ENCODE measurements at places on chromosomes 1 and 21.

DNA sequence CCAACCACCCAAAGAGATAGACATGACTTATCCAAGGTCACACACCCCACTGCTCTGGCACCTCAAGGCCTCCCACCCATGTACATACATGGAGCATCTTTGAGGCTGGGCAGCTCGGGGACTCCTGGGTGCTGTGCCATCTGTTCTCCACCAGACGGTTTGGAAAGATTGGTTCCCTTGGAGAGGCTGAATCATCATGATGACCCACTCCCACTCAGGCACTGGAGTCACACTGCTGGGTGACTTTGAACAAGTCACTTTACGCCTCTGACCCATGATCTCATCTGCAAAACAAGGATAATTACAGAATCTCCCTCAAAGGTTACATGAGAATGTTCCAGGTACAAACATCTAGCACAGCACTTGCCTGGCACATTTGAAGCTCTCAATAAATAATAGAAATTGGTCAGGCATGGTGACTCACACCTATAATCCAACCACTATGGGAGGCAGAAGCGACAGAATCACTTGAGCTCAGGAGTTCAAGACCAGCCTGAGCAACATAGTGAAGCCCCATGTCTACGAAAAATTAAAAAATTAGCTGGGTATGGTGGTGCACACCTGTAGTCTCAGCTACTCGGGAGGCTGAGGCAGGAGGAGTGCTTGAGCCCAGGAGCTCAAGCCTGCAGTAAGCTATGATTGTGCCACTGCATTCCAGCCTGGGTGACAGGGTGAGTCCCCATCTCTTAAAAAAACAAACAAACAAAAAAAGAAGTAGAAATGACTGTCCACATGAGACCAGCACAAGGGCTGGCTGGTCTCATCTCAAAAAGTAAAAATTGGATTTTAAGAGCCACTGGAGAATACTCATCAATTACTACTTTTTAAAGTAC is 74.9 kb downstream of the RRAGC start:
- no peak for DNase-seq

- no peak for DNase-seq
Observed at GRCh38 chr1:25458541-25459298, 28.0 kb downstream of the MACO1 start.

- no peak for DNase-seq
Observed at GRCh38 chr1:115781343-115781742, 12.8 kb upstream of the CASQ2 start.

DNA sequence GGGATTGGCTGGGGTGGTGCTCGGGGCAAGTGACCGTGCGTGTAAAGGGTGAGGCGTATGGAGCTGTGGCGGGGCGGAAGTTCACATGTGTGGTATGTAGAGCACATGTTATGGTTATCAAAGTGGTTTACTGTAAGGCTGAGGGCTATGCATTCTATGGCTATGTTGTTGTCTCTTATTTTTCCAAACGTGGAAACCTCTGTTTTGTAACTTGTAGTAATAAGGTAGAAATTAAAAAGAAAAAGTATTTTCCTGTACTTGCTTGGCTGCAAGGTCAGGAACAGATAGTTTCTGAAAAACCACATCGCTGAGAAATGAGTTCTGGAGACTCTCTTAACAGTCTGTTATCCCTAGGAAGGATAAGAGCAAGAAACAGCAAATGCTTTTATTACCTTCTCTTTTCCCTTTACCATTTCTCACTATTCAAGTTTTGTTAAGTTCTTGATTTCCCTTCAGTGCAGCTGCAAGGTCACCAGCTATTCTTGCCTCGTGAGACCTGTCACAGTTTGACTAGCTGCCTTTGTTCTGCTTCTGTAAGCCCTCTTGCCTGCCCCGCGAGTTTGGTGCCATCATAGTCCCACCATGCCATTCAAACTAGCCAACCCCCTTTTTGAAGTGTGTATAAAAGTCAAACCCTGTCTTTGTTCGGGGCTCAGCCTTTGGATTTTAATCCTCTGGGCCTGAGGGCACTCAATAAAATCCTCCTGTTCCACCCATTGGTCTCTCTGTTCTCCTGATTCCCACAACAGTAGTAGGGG is 9.5 kb downstream of the RNU1-2 start:
- DNase-seq: no peak

DNA sequence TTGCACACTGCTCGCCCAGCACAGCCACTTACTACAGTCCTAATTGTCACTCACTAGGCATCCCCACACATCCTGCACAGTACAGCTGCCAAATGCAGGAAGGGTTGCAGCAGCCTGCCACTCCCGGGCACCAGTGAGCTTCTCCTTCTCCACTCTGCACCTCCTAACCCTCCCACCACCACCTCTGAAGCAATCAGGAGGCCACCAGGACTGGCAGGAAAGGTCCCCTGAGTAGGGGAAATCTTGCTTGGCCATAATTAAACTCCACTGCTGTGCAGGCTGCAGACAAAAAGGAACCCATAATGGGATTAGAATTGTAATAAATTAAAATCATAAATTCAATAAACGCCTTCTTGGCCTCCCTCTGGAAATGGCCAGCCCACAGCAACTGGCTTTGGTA is 31.8 kb downstream of the FBXO2 start:
- DNase-seq: no peak

DNA sequence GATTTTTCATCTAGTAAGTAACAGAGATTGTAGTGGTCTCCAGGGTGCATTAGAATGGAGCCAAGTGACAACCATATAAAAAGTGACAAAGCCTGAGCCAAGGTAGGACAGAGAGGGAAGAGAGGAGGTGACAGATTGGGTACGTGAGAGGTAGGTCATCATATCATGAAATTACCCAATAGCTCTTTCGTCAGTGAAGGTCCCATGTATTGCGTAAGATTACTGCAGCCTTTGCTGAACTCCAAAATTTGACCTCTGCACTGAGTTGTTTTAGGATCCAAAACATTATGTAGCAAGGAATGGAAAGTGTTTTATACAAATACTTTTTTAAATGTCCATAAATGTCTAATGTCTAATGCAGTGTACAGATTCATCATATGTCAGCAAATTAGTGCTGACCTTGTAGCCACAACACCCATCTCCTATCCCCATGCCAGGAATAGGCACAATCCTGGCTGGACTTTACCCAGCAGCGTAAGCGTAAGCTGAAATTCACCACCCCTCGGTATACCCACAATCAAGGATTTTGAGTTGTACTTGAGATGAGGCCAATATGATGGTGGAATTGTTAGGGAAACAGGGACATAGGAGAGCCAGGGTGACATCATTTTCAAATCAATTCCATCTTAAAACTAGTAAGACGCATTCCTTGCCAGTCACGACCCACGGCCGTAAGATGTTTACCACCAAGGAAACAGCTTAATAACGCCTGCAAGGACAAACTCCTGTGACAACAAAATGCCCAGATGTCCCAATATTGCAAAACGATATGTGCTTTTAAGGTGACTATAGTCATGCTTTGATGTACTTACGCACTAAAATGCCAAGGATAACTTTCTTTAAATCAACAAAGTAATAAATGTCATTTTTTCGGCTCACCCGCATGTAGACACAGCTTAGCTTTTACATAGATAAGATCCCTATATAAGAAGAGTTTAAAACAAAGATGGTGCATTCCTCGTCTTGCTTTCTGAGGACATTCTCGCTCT is 38.1 kb upstream of the GREM2 start:
- DNase-seq: no peak

- peak; percentile 54 for DNase-seq
Observed at GRCh38 chr1:22208973-22209378, 66.1 kb upstream of the WNT4 start.

DNA sequence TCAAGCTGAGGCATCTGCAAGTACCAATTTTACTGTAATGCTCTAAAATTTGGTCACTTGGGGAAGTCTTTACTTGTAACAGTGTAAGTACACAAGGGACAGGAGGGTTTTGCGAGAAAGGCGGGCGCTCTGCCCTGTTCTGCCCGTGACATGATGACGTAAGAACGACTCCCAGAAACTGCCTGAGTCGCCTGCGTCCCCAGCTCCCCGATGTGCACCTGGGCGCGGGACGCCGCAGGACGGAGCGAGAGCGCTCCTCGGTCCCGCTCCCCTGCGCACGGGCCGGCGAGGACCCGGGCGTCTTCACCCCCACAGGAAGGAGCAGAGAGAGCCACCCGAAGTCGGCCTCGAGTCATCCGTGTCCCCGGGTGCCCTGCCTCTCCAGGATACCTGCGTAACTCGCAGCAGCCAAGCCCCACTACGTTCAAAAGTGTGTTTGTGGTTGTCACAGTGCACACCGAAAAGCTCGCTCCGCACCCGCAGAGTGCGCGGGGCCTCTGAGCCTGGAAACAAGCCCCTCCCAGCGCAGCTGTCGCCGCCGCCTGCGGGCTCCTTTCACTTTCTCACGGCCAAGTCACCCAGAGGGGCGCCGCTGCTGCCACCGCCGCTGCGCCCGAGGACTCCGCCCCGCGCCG is 3.3 kb upstream of the ZBTB18 start:
- DNase-seq: no peak

DNA sequence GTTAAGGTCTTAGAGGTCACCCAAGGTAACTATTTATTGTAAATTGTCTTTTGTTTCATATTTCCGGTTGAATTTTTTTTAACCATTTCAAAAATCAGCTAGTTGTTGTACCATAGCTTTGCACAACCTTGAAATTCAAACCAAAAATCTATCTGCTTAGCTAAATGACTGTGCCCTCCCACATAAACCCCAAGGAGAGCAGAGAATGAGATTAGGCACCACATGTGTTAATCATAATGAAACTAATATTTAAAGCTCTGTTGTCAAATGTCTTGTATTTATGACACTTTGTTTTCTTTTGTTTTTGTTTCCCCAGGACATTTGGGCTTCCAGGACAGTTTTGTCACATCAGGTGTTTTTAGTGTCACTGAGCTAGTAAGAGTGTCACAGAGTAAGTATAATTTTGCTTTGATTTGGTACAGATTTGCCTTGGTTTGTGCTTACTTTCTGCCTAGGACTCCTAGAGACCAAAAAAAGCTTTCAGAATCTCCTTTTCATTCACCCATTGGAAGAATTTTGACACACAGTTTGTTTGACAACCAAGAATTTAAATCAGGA is 249.9 kb downstream of the NFIA start:
- no peak for DNase-seq

GRCh38 chr1:45359882-45360513 is 19.8 kb upstream of the MUTYH start:
- no peak for DNase-seq

GRCh38 chr21:29022166-29022565 is 2.3 kb upstream of the USP16 start:
- DNase-seq: no peak

DNA sequence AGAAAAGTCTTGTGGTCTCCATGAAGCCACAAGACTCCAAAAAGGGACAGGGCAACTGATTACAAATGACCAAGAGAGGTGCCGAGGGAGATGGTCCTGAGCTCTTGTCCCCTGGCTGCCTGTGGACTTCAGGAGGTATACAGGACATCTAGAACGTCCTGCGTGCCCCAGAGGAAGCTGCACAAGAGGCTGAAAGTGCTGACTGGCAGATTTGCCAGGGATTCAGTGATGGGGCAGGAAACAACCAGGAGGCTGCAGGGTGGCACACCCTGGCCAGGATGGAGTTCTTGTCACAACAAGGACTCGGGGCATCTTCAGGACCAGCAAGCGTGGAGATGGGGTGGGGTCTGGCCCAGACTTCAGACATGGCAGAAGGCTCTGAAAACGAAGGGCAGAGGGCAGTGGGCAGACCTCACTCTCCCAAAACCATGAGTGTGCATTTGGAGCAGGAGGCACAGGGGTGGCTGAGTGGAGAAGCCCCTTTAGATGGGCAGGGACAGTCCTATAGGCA is 13.4 kb upstream of the PKP1 start:
- DNase-seq: no peak

GRCh38 chr1:10114746-10115145 is 82.0 kb downstream of the UBE4B start:
- DNase-seq: no peak

- DNase-seq: no peak
Observed at GRCh38 chr1:212459656-212460055, 26.9 kb downstream of the NENF start.

GRCh38 chr21:41431788-41432548 is 5.9 kb downstream of the MX1 start:
- DNase-seq: peak; percentile 26

DNA sequence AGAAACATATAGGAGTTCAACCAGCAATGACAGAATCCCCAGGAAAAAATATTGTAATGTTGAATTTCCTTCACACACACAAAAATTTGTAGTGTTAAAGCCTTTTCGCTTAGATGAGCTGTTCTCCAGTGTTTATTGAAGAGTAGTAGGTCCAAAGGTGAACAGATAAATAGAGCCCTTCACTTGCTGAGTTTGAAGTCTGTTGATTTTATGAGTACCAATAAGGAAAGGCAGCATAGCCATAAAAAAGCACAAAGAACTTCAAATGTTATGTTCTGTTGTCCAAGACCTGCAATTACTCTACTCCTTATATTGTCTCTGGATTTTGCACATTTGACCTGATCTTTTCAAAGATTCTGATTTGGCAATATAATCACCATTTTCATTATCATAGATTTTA is 362.7 kb upstream of the B3GALT2 start:
- DNase-seq: no peak

GRCh38 chr1:48181669-48182367 is 40.7 kb upstream of the SLC5A9 start:
- DNase-seq: no peak

GRCh38 chr1:31802190-31803150 is 13.4 kb downstream of the SPOCD1 start:
- peak; percentile 3 for DNase-seq

DNA sequence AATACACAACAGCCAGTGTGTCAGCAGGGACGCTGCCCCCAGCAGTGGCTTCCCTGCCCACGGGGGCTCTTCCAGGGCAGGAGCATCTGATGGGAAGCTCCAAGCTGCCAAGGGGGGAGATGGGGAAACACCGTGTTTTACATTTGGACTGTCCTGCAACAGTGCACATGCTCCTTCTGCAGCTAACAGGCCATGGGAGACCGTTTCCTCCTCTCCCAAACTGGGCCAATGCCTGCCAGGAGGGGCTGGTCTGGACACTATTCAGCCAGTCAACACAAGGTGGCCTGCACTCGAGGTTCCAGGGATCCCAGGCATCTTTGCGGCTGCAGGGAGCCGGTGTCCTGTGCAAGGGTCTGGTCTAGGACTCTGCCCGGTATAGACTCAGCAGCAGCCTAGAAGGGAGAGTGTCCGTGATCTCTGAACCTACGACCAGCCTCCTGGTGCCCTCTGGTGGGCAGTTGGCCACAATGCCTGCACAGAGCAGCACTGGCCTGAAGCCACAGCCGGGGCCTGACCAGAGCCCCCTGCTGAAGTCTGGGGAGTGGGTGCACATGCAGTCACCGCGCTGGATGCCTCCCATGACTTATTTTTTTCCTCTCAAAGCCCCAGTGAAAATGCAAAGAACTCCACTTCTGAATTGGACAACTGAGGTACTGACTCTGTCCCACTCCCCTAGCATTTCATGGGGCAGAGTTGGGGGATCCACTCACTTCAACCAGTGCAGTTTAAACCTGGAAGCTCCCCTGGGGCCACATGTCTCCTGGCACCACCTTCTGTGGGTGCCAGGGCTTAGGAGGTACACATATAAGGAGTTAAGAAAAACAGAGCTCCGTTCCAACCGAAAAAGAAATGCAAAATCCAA is 33.3 kb downstream of the RCC2 start:
- DNase-seq: peak; percentile 89

DNA sequence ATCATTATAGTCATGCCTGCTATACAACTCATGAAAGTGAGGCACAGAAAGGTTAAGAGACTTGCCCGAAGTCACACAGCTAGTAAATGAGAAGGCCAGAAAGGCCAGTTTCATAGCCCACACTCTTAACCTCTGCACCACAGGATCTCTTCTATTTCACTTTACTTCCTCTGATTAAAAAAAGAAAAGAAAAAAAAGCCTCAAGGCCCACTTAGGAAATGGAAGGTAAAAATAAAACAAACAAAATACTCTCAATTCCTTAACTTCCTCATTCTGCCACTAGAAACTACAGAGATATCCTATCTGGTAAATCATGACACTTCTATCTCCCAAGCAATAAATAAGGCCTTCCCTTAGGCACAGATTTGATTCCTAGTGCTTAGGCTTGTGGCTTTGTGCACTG is 7.6 kb upstream of the ENAH start:
- DNase-seq: no peak

Measured in H1 (cell line).